Activated CD4-positive, alpha-beta memory T cell treated with anti-CD3 and anti-CD28 coated beads, Interleukin-2, amount 10 ng/mL, durations not matched to agents 7 days and 5 days (primary cell): ENCODE measurements at places on chromosomes 11 and 22. TPM values are rescaled to one million over a fixed set of nuclear protein-coding genes. Genes with fewer than 3 reads are reported as not detected.

DNA sequence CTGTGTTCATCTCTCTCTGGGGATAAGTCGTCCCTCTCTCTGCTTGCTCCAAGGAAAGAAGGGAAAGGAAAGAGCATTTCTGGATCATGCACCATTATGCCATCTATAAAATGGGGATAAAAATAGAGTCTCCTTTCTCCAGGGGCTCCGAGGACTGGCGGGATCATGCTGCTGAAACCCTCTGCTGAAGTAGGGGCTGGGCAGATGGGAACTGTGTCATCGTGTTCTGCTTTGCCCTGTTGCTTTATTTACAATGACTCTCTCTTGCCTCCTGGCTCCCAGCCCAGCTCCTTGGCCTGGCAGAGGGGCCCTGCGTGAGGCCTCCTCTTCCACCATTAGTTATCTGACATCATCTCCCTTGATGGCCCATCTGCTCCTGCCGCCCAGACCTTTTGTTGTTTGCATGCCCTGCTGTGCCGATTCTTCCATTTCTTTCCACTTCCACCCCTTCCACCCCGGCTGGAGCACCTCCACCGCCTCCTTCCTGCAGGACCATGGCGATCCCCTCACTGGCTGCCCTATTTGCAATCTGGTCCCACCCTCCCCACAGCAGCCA is 200.9 kb downstream of the MYO18B start:
- DNase-seq = no peak
- H3K4me1 ChIP-seq = no peaks in the 10 kb centered on the region
- no peaks in the 10 kb centered on the region for H3K27me3 ChIP-seq
- H3K4me3 ChIP-seq = no peak overlapping the region

The SLC22A9 gene
- not detected for total RNA-seq

GRCh38 chr22:42984814-42985530 is 30.0 kb downstream of the PACSIN2 start:
- no peaks in the 10 kb centered on the region for H3K36me3 ChIP-seq
- no peak overlapping the region for H3K4me3 ChIP-seq
- no peak for DNase-seq
- no peaks in the 10 kb centered on the region for H3K27me3 ChIP-seq
- no peak overlapping the region for H3K27ac ChIP-seq

DNA sequence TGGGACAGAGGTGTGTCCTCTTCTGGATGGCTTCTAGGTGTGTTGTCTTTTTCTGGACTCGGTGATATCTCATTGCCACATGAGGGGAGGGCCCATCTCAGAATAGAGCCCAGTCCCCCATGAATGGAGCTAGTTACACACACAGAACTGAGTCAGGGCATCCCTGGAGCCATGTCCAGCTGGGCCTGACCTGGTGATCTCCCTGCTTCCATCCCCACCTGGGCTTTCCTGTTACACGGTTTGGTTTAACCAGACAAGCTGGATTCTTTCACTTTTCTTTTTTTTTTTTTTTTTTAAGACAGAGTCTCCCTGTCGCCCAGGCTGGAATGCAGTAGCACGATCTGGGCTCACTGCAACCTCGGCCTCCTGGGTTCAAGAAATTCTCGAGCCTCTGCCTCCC is 6.1 kb upstream of the A4GALT start:
- H3K27ac ChIP-seq = no peak overlapping the region
- H3K4me3 ChIP-seq = no peak overlapping the region
- DNase-seq = no peak
- H3K4me1 ChIP-seq = peaks cover 6% of the 10 kb centered on the region
- H3K27me3 ChIP-seq = peaks cover 19% of the 10 kb centered on the region
- no peaks in the 10 kb centered on the region for H3K36me3 ChIP-seq

- DNase-seq = no peak
- no peaks in the 10 kb centered on the region for H3K4me1 ChIP-seq
- H3K36me3 ChIP-seq = no peaks in the 10 kb centered on the region
- no peak overlapping the region for H3K27ac ChIP-seq
These were observed 2.6 kb downstream of the TH start for GRCh38 chr11:2169005-2169378.

DNA sequence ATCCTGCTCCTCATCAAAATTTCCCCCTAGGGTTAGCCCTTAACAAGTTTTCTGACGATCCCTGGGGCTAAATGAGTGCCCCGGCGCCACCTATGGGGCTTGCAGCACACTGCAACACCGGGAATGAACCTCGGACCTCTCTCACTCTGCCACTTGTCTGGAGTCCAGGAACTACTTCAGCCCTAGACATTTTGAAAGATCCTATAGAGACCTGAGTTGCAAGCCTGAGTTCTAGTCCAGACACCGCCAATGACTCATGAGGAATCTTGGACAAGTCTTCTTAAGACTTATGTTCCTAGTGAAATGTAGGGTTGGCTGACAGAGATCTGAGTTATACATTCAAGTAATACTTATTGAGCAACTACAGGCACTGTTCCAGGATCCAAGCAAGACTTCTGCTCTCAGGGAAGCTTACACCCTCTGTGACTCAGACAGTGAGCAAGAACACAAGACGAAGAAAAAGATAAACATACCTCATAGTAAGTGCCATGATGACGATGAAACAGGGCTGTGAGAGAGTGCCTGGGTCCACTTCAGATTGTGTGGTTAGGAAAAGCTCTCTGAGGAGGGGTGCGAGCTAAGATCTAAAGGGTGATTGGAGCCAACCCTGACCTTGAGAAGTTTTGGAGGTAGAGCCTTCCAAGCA is 10.2 kb upstream of the STK33 start:
- peaks cover 25% of the 10 kb centered on the region for H3K27me3 ChIP-seq
- no peak overlapping the region for H3K27ac ChIP-seq
- H3K4me1 ChIP-seq = no peaks in the 10 kb centered on the region
- peak; percentile 52 for DNase-seq
- H3K4me3 ChIP-seq = no peak overlapping the region
